Activated CD4-positive, alpha-beta T cell treated with anti-CD3 and anti-CD28 coated beads for 4 hours (primary cell): ENCODE measurements at places on chromosomes 11 and 22.

DNA sequence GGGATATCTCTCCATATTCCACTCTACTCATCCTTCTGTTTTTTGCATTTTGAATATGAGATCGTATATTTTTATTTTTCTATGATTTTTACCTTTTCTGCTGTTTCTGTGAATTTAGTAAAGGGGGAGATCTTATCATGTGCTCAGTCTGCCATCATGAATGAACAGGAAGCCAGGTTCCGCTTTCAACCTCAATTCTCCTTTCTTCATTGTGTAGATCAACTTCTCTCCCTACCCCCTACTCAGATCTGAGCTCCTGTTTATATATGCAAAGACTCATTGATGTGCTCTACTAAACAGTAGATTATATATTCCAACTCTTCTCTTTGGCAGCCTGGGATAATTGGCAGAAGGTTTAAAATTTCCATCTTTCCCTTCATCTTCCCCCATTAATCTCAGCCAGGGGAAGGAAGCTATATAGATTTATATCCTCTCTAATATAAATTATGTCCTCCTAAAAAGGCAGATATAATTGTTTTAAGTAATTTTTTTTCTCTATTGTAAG is 336.7 kb upstream of the PLET1 start:
- no peak for DNase-seq

DNA sequence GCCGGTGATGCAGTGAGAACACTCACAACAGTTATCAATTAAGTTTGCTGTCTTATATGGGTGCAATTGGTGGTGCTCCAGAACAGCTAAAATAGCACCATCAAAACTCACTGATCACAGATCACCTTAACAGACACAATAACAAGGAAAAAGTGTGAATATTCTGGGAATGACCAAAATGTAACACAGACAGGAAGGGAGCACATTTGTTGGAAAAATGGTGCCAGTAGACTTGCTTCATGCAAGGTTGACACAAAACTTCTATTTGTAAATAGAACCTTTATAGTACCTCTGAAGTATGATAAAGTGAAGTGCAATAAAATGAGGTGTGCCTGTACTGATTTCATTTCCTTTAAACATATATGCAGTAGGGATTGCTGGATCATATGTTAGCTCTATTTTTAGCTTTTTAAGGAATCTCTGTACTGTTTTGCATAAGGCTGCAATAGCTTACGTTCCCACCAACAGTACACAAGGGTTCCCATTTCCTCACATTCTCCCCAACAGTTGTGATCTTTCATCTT is 56.7 kb upstream of the GLYATL1B start:
- DNase-seq = no peak

GRCh38 chr22:50092342-50092741 is 2.5 kb downstream of the MOV10L1 start:
- DNase-seq = no peak

DNA sequence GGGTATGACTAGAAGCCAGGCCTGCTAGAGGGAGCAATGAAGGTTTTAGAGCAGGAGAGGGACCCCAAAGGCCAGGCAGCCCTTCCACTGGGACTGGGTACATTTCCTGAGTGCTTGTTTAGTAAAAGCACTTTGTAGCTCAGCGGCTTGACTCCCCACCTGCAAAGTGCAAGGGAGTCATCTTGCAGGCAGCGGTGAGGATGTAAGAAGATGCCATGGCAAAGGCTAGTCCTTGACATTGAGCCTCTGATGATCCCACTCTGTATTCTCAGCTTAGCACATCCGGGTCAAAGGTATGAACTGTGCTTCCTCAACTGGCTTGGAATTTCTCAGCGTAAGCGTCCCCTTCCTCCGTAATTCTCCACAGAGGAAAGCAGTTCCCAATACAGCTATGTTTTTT is 3.1 kb upstream of the UBE2L3 start:
- DNase-seq = no peak

GRCh38 chr22:42169055-42169469 is 38.5 kb upstream of the CYP2D6 start:
- DNase-seq = peak; percentile 69

- DNase-seq = no peak
Measured at GRCh38 chr11:62726156-62726914, 922 bp downstream of the HNRNPUL2 start.

DNA sequence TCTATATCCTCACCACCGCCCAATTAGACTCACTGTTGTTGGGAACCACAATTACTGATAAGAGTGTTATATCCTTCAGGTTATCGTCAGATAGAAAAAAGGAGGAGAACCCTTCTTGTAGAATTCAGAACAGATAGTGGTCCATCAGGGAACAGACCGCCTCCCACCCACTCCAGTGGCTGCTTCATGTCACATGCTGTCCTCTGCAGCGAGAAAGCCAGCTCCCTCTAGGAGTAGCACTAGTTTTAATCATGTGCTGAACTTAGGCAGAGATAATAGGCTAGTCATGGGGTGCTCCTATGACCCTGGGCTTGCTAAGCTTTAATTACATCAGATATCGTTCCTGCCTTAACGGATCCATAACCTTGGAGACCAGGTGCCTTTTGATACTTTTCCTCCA is 51.5 kb upstream of the RAB1B start:
- no peak for DNase-seq

- DNase-seq = no peak
Measured at GRCh38 chr22:36862251-36863242, 1.7 kb downstream of the NCF4 start.

DNA sequence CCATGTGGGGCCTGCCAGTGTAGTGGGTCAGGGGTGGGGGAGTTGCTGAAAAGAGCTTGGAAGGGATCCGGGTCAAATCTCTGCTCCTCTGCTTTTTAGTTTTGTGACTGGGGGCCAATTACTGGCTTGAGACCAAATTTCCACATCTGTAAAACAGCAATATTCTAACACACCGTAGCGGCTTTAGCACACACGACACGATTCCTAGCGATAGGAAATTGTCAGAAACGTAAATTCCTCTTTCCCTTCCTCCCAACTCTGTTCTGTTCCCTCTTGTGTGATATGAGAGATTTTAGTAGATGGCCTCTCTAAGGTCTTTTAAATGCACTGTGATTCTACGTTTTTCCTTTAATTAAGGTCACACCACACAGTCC is 71.9 kb downstream of the MICAL2 start:
- no peak for DNase-seq

GRCh38 chr11:128619540-128620308 is 32.4 kb upstream of the ETS1 start:
- DNase-seq = no peak

DNA sequence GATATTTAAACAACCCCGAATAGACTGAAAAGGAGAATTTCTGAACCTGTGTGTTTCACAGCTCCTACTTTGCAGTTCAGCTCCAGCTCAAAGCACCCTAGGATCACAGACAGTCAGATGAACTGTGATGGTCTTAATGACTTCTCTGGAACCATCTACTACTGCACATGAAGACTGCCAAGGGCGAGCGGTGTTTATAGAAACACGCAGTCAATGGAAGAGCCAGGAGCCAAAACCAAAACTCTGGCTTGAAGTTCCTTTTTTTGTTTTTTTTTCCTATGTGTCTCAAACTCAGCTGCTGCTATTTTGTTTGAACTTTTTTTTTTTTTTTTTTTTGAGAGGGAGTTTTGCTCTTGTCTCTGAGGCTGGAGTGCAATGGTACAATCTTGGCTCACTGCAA is 382.6 kb upstream of the SYN3 start:
- DNase-seq = no peak

DNA sequence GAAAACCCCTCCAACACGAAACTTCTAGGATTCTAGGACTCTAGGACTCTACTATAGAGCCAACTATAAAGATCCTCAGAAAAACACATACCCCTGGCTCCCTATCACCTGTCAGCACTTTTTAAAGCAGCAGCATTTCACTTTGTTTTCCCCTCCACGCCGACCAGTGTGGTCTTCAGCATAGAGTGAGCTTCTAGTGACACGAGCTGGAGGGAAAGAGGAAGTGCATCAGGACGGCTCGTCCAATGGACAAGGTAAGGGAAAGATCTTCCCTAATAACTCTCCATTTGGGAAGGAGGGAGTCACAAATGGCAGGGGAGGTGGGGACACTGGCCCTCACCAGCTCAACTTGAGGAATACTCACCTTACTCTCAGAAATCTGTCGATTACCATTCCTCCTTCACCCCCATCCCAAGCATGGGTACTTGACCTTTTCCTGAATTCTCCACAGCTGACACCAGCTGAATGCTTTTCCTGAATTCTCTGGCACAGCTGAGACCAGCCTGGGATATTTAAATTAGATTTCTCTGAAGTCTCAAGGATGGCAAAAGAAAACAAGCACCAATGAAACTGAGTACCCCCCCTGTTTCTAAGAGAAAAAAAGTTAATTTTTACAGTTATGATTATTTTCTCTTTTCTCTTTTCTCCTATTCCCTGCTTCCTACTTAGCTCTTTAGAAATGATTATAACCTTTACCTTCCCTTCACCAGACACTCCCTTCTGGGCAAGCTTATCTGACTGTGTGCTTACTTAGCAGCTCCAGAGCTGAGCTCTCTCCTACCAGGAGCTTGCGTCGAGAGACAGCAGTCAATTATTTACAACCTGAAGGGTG is 33.3 kb upstream of the NNMT start:
- no peak for DNase-seq

DNA sequence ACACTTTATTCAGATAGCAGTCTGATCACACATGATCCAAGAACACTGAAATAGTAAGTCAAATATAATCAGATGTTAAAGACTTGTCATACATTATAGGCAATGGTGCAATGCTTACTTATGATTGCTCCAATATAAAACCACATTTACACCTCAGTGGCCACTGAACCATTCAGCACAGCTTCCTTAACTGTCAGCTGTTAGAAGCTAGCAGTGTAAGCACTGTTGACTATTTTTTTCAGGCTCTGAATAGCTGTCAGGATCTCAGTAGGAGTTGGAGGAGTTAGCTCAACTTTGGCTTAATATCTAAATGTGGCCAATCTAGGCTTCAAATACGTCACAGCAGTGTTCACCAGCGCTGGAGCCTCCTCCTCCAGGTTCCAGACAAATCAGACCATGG is 36.6 kb downstream of the METTL15 start:
- DNase-seq = no peak

DNA sequence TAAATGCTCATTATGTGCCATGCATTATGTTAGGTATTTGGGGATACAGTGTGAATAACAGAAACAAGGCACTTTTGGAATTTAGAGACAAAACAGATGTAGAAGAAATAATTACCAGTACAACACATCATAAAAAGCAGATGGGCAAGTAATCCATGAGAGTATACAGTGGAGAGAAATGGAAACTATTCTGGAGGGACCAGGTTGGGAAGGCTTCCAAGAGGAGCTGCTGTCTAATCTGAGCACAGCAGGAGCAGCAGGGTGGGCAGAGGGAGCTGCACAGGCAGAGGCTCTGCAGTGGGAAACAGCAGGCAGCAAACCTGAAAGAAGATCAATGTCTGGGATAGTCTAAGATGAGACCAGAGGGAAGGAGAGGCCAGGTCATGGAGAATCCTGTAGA is 268.7 kb upstream of the CCDC90B start:
- no peak for DNase-seq

GRCh38 chr22:32682990-32683389 is 118.5 kb upstream of the TIMP3 start:
- no peak for DNase-seq

DNA sequence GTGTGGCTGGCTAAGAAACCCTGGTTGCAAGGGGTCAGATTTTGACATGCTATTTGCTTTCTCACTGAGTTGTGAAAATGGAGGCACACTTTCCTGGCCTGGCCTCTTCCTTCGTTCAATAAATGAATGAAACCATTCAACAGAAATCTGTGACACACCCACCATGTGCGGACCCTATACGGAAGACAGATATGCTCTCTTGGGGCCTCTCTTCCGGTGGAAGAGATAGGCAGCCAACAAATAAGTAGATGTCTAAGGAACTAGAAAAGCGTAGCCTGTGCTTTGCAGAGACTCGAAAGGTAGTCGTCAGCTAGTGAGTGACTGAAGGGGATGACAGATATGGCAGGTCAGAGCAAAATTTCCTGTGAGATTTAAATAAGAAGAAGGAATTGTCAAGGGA is 5.3 kb downstream of the KCNQ1OT1 start:
- DNase-seq = no peak

- DNase-seq = no peak
Measured at GRCh38 chr22:49569286-49570031, 258.2 kb downstream of the BRD1 start.

- no peak for DNase-seq
Measured at GRCh38 chr11:44047298-44047697, 483 bp upstream of the ACCSL start.

- no peak for DNase-seq
Measured at GRCh38 chr11:19101796-19102520, 15.0 kb upstream of the ZDHHC13 start.

DNA sequence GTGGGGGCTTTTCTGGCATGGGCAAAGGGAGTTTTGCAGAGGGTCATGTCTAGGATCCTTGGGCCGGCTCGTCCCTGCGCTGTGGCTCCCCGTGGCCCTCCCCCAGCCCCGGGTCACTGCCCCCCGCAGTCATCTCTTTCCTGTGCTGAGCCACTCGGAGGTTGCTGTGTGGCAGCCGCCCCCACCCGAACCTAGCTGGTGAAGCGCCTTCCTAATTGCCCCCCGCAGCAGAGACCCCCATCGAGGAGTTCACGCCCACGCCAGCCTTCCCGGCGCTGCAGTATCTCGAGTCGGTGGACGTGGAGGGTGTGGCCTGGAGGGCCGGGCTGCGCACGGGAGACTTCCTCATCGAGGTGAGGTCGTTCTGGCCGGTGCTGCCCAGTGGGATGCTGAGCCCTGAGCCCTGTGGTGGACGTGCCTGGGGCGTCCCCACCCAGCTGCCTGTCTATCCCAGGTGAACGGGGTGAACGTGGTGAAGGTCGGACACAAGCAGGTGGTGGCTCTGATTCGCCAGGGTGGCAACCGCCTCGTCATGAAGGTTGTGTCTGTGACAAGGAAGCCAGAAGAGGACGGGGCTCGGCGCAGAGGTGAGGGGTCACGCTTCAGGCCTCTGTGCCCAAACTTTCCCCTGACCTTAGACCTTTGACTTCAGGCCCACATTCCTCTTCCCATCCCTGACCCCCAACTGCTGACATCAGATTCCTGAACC is 32.0 kb downstream of the SHANK3 start:
- no peak for DNase-seq

DNA sequence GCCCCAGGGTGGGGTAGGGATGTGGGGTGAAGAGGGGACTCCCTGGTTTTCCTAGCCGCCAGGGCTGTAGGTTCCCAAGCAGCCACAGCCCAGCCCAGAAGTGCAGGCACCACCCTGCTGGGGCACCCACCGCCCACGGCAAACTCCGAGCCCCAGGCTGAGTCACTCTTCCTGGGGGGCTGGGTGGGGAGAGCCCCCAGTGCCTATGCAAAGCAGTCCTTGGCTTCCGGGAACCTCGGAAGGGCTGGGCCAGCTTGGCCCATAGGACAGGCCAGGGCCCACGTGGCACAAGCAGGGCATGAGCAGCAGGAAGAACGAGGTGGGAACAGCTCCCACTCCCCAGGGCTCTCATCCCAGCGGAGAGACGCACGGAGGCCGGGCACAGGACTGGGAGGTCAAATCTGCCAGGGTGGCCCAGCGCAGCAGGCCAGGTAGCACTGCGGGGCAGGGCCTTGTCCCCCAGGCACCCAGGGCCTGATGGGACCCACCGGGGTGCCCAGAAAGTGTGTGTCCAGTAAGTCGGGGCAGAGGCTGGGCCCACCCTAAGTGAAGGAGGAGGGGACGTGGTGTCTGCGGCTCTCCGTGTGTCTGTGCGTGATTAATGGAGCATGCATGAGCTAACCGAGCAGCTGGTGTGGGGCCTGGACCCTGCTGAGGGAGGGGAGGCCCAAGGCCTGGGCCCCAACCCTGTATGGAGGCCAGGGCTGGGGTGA is 4.6 kb upstream of the IL17REL start:
- DNase-seq = peak; percentile 82
